ENCODE measurements at places on chromosomes 3 and 15.

GRCh38 chr3:46901591-46902187, 24.2 kb downstream of the PTH1R start:
- no peak for DNase-seq

GRCh38 chr3:9615003-9615628, 34.2 kb upstream of the MTMR14 start:
- no peak for DNase-seq

- no peak for DNase-seq
These were observed 307.3 kb upstream of the SATB1 start for GRCh38 chr3:18732474-18732873.

DNA sequence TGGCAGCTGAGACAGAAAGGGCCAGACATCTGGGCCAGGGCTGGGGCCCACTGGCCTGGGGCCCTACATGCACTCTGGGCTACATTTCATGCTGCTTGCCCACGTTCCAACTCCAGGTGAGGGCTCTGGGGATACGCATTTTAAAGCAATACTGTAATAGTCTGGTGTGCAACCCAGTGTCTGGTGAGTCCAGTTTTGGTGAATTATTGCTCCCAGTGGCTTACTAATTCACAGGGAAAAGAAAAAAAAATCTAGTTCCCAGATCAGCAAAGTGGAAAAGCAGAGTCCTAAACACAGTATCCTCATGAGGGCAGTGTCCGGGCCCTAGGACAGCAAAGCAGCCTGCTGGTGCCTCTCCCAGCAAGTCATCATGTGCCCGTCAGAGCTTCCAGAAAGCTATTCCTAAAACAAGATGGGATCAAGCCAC, 82.4 kb downstream of the CCNL1 start:
- DNase-seq = no peak

DNA sequence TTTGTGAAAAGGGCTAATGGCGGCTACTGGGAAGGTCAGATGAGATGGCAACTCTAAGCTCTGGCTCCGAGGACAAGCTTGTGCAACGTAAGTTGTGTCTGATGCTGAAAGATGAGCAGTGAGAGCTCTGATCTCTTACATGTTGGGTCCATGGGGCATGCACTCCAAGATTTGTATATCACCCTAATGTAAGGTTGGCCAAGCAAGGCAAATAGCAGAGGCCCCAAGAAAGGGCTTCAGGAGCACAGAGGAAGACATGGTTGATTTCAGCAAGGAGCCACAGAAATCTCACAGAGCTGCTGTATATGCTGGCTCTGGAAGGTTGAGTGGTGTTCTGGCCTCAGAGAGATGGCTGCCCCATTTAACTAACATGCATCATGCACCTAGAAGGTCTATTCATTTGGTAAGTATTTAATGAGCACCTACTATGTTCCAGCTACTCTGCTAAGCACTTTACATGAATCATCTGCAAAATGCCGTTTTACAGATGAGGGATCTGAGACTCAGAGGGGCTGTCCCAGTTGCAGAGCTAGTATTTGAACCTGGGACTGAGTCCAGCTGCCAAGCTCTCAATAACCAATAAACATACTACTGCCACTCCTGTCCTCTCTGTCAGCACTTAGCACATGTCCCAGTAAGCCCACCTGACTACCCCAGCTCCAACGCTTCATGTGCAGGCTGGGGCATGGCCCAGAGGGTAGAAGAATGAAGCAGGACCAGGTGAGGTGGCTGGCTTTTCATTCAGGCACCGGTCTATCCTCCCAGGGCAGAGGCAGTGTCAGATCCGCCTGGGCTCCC, 27.8 kb upstream of the ATP2B2 start:
- no peak for DNase-seq

DNA sequence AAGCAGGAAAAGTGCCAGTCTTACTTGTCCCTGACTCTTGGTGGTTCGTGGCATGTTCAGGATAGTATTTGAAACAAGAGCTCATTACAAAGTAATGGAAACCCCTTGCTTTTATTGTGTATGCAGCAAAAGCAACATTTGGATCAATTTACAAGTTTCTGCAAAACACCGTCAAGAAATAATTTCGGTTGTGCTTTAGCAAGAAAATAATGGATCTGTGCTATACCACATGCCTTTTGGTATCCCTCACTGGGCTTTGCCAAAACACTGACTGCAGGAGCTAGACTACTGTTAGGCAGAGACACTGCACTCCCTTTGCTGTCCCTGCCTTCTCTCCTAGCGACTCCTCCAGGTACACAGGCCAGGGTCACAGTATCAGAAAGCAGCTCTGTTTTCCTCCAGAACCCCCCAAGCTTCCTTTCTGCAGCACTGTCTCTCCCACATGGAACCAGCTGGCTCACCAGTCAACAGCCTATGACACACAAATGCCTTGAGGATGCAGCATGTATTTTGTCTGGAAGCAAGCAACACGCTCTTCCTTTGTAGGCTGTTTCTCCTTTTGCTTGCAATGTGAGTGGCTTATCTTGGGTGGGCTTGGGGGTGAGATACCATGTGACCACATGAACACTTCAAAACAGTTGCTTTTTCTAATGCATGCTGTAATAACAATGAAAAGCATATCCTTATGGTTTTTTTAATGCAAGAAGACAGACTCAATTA, 111.4 kb downstream of the PGPEP1L start:
- DNase-seq = peak; percentile 89

DNA sequence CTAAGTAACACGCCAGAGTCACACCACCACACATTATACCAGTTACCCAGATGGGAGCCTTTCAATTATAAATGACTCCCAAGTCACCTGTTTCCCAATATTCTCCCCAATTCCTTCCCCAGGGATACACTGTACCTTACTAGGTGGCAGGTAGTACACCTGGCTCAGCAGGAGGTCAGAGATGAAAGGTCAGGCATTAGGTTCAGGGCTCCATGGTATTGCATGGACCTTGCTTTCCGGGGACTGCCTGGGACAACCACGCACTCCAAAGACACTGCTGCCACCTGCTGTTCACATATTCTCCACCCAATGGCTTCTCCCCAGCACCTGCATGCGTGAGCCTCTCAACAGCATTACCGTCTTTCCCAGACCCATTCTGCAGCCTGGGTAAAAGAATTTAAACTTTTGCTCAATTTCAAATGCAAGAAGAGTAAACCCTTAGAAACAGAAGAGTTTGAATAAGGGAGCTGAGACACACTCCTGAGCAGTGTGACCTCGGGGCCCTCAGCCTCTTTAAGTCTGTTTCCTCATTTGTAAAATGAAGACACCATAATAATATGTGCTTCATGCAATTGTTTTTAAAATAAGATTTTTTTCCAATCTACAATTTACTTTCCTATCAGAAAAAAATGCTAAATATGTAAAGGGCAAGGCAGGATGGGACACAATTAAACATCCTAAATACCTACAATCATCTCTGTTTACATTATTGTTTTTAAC, 28.0 kb upstream of the LACTB start:
- peak; percentile 73 for DNase-seq

DNA sequence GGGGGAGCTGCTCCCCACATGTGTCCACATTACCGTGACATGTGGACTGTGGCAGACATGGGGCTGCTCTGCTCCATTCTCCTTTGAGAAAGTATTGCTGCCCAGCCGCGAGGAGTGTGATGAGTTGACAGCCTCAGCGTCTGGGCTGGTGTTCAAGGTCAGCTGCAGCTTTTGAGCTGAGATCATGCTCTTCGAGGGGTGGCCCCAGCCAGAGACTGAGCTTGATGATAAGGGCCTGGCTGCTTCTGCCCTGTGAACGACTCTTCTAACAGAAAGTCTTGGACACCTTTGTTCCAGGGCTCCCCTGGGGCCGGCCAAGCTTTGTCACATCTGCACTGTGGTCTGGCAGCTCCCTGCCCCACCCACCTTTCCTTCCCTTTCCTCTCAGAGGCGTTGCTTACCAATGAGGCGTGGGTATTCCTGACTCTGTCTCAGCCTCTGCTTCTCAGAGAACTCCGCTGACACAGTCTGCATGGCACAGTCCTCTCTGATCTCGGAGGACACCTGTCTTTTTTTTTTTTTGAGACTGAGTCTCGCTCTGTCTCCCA, 86.6 kb downstream of the CHRD start:
- DNase-seq = peak; percentile 48

DNA sequence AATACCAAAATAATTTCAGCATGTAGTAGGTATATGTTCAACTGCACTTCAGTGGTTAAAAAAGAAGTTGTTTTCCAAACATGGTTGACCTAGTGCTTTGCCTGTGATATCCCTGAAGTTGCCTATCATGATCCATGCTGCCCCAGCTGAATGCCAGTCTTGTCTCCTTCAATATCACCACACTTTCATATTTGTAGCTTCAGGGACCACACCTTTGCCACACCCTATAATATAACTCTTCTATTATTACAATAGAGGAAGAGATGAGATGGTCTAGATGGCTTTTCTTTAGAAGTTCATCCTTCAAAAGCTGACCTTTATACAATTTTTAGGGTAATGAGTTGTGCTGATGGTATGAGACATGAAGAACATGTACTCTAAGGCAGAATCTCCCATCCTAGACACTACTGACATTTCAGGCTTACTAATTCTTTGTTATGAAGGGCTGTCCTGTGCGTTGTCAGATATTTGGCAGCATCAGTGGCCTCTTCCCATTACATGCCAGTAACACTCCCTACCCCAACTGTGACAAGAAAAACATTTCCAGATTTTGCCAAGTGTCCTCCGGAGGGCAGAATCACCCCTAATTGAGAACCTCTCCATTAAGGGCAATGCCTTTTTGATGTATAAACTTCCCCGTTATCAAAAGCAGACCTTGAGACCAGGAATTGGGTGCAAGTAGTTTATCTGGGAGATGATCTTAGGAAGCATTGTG, 76.2 kb upstream of the PLCL2 start:
- no peak for DNase-seq

DNA sequence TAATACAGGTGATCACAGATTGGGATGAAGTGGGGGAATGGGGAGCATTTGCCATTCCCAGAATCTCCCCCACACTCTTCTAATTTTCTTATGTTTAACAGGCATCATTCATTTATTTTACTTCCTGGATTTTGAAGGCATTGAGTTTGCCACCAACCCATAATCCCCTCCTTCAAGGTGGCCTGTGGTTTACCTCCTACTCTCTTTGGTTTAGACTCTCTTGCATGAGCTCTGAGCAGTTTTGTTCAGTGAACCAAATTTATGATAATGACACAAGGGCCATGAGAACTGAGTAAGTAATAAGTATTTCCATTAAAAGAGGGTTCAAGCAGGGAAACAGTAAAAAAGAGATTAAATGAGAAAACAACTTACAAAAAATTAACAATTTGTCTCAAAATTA, 703.1 kb upstream of the CFAP20DC start:
- no peak for DNase-seq

DNA sequence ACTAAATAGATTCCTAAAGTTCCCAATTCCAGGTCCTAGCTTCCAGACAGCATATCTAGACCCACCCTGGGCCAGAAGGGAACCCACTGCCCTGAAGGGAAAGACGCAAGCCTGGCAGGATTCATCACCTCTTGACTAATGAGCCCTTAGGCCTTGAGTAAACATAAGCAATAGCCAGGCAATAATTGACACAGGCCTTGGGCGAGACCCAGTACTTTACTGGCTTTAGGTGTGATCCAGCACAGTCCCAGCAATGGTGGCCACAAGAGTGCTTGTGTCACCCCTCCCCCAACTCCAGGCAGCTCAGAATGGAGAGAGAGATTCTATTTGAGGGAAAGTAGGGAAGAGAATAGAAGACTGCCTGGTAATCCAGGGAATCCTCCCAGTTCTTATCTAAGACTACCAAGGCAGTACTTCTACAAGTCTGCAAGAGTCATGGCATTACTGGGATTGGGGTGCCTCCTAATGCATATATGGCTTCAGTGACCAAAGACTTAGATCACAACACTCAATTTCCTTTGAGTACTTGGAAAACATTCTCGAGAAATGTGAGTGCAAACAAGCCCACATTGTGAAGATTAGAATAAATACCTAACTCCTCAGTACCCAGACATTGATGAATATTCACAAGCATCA, 30.4 kb upstream of the WWTR1 start:
- DNase-seq = no peak

- no peak for DNase-seq
These were observed 254.1 kb downstream of the CNTN3 start for GRCh38 chr3:74360406-74360805.

- no peak for DNase-seq
These were observed 736.7 kb upstream of the DPPA4 start for GRCh38 chr3:110074095-110074494.

DNA sequence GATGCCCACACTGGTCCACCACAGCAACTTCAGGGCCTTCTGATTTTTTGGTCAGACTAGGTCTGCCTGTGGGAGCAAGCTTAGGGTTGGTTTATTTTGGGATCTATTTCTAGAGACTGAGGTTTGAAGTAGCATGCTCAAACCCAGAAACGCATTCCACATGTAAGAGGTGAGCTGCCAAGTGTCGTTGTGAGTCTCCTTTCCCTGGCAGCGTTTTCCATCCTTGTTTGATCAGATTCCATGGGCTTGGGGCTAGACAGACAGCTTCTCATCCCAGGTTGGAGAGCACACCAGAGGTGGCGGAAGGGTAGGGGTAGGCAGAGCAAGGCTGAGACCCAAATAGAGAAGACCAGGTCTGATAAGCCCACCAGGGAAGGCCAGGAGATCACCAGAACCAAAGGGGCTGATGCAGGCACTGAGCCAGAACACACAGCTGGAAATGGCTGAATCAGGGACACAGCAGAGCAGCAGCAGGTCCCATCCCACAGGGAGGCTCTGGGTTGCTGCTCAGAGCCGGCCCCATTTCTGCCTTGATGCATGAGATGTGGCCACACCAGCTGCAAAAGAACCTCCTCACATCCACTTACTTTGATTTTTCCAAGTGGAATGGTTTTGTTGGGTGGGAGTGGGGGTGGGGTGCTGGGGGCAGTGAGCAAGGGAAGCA, 186.8 kb downstream of the THSD4 start:
- DNase-seq = no peak

DNA sequence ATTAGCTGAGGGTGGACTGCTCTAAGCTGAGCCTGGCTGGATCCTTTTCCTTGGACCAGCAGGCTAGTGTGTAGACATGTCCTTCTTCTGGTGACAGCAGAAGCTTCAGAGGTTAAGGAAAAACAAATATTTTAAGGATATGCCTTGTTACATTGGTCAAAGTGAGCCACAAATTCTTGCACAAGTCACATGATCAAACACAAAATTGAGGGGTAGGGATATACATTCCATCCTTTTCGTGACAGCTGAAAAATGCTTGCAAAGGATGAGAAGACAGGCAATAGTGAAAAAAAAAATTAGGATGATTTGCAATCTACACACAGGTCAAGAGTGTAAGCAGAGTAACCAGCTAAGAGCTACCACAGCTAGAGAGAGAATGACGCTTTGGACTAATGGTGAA, 21.1 kb upstream of the OXTR start:
- DNase-seq = no peak

DNA sequence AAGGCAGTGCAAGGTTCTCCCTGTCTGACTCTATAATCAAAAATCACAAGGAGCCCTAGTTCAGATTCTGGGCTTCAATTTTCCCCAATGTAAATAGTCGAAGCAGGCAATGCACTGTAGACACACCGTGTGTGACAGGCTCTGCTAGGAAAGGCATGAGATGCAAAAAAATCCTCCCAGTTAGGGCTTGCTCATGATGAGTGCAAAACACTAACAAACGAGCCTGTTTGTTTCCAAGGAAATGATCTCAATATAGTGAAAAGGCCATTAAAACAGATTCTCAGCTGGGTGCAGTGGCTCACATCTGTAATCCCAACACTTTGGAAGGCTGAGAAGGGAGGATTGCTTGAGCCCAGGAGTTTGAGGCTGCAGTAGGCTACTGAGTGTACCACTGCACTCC, 55.7 kb downstream of the UMPS start:
- no peak for DNase-seq

GRCh38 chr3:65857327-65857726, 181.4 kb downstream of the MAGI1 start:
- DNase-seq = no peak

GRCh38 chr3:196007744-196008335, 74.0 kb downstream of the TFRC start:
- no peak for DNase-seq

- DNase-seq = no peak
These were observed 934.0 kb downstream of the VGLL3 start for GRCh38 chr3:86056962-86057361.
